Stimulated activated CD8-positive, alpha-beta memory T cell treated with anti-CD3 and anti-CD28 coated beads, Interleukin-15, amount 100 ng/mL, for 24 hours (primary cell): ENCODE measurements at places on chromosomes 13 and 19.

DNA sequence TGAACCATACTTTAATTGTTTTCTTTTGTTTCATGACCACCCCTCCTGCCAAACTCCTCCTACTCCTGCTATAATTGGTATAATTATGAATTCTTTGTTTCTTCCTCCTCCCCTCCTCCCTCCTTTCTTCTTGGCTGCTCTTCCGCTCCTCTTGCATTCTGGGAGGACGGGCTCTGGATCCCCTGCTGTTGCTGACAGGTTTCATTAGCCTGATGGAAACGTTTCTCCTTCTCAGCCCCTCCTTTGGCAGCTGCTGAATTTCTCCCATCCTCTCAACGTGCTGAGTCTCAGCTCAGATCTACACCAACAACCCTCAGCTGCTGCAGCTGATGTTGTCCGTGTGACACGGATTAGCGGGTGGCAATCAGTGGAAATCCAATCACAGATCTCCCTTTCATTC, 97.1 kb upstream of the UBAC2 start:
- DNase-seq: no peak

GRCh38 chr13:20461860-20462532, 63.7 kb downstream of the CRYL1 start:
- no peak for DNase-seq

GRCh38 chr19:47762151-47762550, 16.4 kb upstream of the SELENOW start:
- DNase-seq: no peak

GRCh38 chr13:26052337-26052736, 521 bp upstream of the SHISA2 start:
- DNase-seq: no peak

DNA sequence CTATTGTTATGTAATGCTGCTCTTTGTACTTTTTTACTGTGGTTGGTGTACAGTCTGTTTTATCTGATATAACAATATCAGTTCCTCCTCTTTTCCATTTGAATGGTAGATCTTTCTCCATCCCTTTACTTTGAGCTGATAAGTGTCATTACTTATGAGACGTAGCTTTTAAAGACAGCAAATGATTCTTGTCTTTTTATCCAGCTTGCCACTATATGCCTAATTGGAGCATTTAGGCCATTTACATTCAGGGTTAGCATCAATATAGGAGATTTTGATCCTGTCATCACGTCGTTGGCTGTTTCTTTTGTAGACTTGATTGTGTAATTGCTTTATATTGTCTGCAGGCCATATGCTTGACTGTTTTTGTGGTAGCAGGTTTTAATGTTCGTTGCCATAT, 894.2 kb upstream of the ATXN8OS start:
- DNase-seq: no peak

DNA sequence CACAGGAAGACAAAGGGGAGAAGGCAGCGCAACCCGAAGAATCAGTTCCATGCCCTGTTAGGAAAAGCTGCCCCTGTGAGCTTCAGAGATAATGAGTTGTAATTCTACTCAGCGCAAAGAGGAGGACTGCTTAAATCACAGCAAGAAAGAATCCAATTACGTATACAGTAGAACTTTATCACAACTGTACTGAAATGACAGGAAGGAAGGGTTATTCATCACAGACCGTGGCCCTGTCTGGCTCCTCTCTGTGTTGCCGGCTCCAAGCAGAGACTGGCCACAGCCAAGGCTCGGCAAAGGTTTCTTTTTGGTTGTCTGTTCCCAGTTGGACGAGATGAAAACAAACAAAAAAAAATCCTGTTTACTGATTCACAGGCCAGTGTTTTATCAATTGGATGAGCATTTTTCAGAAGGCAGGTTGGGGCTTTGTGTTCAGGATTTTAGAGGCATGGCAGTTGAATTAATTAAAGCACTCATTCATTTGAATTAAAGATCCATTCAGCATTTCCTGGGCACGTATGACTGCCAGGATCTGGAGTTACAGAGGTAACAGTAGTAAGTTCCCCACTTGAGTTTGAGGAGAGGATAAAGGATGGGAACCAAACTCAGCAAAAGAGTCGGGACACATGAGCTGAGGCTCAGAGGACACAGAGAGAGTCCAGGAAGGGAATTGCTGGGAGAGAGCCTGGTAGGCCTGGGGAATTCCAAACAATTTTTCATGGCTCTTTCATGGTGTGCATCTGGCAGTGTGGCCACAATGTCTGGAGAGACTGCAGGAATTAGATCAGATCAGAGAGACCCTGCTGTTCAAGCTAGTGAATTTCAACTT, 341.0 kb downstream of the DNAJC15 start:
- no peak for DNase-seq
